ENCODE measurements at places on chromosomes 11 and 22.

DNA sequence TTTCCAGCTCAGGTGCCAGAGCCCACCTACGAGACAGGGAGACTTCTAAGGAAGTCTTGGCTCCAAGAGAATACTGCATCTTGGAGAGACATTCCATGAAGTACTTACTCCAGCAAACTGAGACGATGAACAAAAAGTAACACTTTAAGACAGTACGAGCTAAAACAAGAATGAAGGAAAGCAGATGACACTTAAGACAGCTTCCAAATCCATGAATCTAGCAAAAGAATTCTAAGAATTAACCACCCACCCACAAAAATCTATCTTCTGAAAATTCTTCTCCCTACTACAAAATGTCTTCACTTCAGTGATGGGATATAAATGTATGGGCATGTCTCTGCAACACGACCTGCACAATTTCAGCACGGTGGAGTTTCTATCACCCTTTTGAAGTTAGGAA is 132.9 kb downstream of the C11orf58 start:
- DNase-seq, result no peak

- no peak for DNase-seq
These were observed 37.2 kb upstream of the ETS1 start for GRCh38 chr11:128624269-128625175.

- DNase-seq, result no peak
These were observed 35.4 kb downstream of the SLN start for GRCh38 chr11:107676336-107677057.

DNA sequence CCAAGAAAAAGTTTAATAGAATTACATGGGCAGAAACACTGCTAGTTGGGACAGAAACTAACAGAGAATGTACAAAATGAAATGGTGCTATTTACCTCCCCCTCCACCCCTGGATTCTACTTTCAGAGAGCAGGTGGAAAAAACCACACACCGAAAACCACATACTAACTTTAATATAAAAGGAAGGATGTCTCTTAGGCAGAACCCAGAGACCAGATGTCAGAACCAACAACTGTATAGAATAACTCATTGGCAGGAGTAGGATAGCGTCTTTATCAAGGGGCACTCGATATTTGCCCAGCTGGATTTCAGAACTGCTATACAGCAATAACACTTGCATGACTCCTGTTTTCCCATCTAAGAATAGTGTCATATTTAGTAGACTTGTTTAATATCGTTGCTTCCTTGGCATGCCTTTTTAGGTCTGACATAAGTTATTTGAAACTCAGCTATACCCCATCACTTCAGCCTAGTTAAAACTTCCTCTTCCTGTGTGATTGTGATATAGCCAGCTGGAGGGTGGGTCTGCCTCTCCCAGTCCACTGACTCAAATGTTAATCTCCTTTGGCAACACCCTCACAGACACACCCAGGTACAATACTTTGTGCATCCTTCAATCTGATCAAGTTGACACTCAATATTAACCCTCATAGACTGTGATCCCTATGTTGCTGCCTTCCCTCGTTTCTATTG is 1.2 kb downstream of the SLC22A25 start:
- no peak for DNase-seq

DNA sequence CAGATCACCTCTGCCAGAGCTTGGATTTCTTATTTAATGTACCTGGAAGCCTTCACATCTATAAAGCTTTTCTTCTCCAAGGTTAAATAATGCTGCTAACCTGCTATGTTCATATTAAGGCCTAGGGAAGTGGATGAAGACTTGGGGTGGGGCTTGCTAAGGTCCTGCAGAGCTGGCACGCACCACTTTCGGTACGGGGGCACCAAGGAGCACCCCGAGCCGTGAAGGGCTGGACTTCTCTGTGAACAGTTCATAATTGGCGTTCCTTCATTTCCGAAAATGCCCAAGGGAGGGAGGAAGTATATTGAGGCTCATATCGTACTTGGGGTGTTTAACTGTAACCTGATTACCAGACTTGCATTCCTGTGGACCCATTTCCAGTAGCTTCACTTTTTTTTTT is 59.6 kb downstream of the ST14 start:
- DNase-seq, result no peak

DNA sequence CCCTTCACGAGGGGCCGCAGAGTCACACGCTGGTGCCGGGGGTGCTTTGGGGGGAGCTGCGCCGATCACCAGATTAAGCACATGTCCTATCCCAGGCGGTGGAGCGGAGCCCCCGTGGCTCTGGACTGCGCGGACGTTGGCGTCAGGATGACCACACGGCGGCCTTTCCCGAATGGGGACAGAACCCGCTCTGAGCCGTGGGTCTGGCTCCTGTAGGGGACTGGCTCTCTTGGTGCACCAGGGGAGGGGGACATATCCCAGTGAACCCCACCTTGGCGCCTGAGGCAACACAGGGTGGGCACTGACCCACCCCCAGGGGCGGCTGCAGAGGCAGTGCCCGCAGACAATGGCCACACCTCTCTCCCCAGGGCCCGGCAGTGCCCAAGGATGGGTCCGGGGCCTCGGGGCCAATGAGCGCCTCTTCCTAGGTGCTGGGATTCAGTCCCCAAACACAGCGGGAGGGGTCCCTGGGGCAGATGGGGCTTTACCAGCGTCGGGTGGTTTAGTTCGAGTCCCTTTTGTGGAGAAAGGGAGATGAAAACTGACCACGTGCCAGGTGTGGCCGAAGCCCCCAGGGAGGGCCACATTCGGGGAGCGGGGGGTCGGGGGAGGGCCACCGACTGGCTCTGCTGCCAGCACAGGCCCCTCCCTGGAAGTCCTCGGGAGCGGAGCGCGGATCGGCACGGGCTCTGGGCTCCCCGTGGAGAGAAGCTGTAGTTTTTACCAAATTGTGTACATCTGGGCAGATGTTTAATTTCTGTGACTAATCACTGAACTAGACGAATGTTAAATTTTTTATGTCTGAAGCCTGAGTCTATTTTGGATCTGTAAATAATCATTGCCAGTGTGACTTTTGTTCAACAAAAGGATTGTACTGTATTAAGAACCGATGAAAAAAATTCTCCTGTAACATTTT is 58.9 kb downstream of the GRAMD4 start:
- DNase-seq, result no peak

DNA sequence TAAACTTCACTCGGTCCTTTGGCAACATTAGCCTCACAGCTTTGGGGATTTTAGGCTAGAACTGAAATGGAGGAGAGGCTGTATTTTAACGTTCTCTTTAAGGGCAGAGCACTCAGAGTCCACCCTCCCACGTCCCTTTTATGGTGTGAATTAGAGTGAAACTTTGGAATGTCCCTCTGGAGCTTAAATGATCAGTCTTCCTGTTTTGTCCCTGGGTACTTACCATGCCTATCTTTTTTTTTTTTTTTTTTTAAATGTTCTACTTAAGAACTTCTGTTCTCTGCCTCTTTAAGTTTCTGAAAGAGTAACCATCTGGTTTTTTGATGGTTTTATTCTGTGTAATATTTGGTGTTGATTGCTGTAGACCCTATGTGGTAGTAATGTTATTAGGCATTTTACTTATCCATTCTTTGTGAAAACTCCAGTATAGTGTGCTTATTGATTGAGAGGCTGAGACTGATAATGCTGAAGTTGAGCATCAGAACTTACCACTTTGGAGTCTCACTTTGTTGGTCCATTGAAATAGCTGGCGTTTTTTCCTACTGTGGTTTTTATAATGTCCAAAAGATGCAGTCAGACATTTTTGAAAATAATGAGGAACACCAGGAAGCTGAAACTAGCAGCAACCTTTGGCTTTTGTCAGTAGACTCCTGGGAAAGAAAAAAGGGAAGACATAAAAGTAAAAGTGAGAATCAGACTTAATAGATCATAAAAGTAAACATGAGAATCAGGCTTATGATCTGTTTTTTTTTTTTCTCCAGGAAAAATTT is 11.6 kb downstream of the UVRAG start:
- no peak for DNase-seq

DNA sequence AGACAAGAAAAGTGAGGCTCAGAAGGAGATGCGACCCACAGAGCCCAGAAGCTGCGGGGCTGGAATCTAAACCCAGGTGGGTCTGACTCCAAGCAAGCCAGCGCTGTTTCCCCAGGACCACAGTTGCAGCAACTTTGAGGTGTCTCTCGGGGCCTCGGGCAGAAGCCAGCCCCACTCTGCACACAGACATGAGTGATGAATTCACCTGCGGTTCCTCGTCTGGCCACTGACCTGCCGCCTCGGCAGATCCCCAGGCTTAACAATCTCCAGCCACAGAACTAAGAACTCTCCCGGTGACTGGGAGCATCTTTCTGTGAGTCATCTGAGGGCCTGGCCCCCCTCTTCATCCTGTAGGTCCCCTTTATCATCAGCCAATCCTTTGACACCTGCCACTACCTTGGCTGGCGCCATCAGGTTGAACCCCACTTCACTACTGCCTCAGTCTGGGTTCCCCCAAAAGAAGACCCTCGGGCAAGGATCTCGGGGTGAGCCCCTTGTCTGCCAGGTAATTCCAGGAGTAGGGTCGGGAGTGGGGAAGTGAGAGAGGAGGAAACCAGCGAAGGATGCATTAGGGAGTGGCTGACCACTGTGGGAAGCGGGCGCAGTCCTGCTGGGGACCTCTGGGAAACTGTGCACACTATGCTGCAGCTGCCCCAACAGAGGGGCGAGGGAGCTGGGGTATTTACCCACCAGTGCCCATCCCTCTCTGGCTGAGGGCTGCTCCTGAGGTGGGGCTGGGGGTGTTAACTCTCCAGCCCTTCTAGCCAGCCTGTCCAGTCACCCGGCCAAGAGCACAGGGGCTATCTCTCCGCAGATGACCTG is 33.0 kb upstream of the MN1 start:
- DNase-seq, result no peak

- no peak for DNase-seq
These were observed 95.0 kb upstream of the ZBED5 start for GRCh38 chr11:10952872-10953271.

GRCh38 chr11:123977731-123978347 is at the start of gene OR10S1:
OR10S1 (minus strand) TSS chr11:123977781; CDS start chr11:123977664, 117 bp downstream.
- no peak for DNase-seq

DNA sequence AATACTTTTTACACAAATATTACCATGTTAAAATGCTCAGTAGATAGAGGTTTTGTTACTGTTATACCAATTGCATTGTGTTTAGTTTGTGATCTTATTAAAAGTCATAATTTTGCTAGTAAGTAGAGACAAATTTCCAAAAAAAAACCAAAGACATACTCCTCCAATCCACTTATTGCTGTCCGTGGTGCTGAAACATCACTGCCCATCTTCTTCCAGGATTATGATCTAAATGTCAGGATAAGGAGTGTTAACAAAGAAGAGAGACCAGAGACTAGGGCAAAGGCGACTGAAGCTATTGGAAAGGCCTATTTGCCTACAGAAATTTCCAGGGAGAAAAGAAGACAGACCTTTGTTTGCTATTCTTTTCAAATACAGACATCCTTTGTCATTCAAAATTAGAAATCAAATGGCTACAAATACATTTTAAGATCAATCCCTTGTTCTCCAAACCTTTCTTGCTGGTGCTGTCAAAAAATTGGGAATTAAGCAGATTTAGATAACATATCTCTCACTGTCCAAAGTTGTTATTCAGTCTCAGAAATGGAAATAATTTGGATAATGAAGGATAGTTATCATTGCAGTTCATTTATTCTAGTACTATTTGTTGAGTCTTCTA is 199.7 kb downstream of the C11orf91 start:
- no peak for DNase-seq

All from omental fat pad (tissue), 4 donors.